ENCODE measurements at places on chromosomes 2 and 18. TPM values are rescaled to one million over a fixed set of nuclear protein-coding genes. Genes with fewer than 3 reads are reported as not detected.

The GALNT3 gene
- 0.13 TPM for total RNA-seq

The NOL4 gene
- not detected for total RNA-seq

The FAHD2B gene
- total RNA-seq = 3.6 TPM

The SATB2 gene
- 2.0 TPM for total RNA-seq

The SULT6B1 gene
- not detected for total RNA-seq

The TWSG1 gene
- 116 TPM for total RNA-seq

The KCNJ13 gene
- total RNA-seq = not detected

The TSPYL6 gene
- not detected for total RNA-seq

The NFU1 gene
- total RNA-seq = 38.2 TPM

The ATG16L1 gene
- 48.3 TPM for total RNA-seq

The DES gene
- not detected for total RNA-seq

The DNAJC27 gene
- total RNA-seq = 2.4 TPM

The RGPD3 gene
- total RNA-seq = 0.20 TPM

The PFN4 gene
- 0.14 TPM for total RNA-seq

The TUBA3E gene
- total RNA-seq = not detected

The C2orf42 gene
- total RNA-seq = 10.4 TPM

The HOXD13 gene
- not detected for total RNA-seq

The TMEM247 gene
- total RNA-seq = not detected

The GALM gene
- 11.2 TPM for total RNA-seq

The EDAR gene
- not detected for total RNA-seq

The CD8B2 gene
- total RNA-seq = not detected

The TDRD15 gene
- total RNA-seq = not detected

The ACVR1C gene
- total RNA-seq = 0.07 TPM

The GKN2 gene
- not detected for total RNA-seq

The SCN2A gene
- not detected for total RNA-seq

The THSD7B gene
- not detected for total RNA-seq

The RBM45 gene
- 21.2 TPM for total RNA-seq

The CIB4 gene
- not detected for total RNA-seq

The TNFAIP6 gene
- total RNA-seq = not detected

The GNAL gene
- 0.46 TPM for total RNA-seq

The KCNG3 gene
- not detected for total RNA-seq

The HAAO gene
- total RNA-seq = 0.18 TPM

The VAPA gene
- 377 TPM for total RNA-seq

The PARD6G gene
- total RNA-seq = 0.99 TPM

The CPLX4 gene
- total RNA-seq = not detected

The UGT1A3 gene
- total RNA-seq = not detected

The KIAA2012 gene
- total RNA-seq = not detected

The ARHGEF33 gene
- 0.11 TPM for total RNA-seq

The FBLN7 gene
- 2.0 TPM for total RNA-seq

The MEP1B gene
- total RNA-seq = not detected

The PLCD4 gene
- 1.6 TPM for total RNA-seq

The ALLC gene
- total RNA-seq = not detected

The MYL12A gene
- 1,553 TPM for total RNA-seq

The DNAJC10 gene
- 174 TPM for total RNA-seq

The C1QL2 gene
- total RNA-seq = not detected

The POTEI gene
- 0.07 TPM for total RNA-seq

The KCNS3 gene
- total RNA-seq = 2.6 TPM

The TMEM178A gene
- total RNA-seq = 0.28 TPM

The NDUFV2 gene
- 136 TPM for total RNA-seq

The RRM2 gene
- 58.2 TPM for total RNA-seq

The EPB41L3 gene
- 122 TPM for total RNA-seq

The SLC9A2 gene
- total RNA-seq = not detected

The AUP1 gene
- 124 TPM for total RNA-seq

The STPG4 gene
- total RNA-seq = 0.11 TPM

The HOXD12 gene
- not detected for total RNA-seq

The GPR39 gene
- not detected for total RNA-seq

The VIT gene
- 0.46 TPM for total RNA-seq

The ALKAL2 gene
- total RNA-seq = not detected

The CNGA3 gene
- total RNA-seq = not detected

All from pulmonary artery endothelial cell (primary cell).